ENCODE measurements at places on chromosomes 13 and 19.

- DNase-seq: peak; percentile 56
These were observed 5.2 kb upstream of the REXO1 start for GRCh38 chr19:1853295-1854038.

DNA sequence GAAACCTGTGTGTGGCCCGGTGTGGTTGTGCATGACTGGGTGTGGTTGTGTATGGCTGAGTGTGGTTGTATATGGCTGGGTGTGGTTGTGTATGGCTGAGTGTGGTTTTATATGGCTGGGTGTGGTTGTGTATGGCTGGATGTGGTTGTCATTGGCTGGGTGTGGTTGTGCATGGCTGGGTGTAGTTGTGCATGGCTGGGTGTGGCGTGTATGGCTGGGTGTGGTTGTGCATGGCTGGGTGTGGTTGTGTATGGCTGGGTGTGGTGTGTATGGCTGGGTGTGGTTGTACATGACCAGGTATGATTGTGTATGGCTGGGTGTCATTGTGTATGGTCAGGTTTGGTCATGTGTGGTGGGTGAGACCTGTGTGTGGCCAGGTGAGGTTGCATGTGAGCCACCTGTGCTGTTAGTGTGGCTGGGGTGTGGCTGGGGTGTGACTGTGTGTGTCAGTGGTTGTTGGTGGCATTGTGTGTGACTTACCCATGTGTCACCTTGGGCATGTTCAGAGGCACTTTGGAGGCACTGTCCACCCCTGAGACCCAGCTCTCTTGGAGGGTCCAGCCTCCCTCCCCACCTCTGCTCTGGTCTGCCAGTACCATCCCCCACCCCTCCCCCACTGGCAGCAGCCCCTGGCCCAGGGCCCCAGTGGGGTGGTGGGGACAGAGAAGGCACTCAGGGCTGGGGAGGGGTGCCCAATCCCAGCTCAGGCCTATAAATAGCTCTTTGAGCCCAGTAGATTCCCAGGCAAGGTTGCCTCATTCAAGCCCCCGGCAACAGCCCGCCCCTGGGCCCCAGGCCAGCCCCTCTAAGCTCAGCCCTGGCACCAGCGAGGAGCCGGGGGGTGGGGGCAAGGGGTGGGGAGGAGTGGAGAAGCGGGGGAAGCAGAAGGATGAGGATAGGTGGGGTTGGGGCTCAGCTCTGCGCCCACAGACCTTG lies 3.9 kb upstream of the NCAN start:
- no peak for DNase-seq

DNA sequence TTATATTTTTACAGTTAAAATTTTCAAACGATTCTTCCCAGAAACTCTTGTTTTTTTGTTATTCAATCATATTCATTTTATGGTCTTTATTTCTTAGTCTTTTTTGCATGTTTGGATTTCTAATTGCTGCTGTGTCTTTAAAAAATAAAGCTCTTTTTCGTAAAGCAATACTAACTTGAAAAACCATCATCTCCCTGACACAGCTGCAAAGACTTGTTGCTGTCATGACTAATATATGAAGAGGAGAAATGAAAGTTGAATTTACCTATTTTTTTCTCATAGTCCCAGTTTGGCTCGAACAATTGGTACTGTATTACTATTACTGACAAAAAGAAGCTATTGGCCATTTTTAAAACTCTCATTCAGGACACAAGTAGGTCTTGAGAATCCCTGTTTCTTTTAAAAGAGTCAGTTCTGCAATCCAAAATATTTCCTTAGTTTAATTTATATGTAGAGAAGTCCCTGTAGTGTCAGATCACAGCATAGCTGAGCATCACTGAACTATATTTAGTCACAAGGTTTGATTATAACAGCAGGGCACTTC lies 12.1 kb upstream of the SPART start:
- DNase-seq: no peak

DNA sequence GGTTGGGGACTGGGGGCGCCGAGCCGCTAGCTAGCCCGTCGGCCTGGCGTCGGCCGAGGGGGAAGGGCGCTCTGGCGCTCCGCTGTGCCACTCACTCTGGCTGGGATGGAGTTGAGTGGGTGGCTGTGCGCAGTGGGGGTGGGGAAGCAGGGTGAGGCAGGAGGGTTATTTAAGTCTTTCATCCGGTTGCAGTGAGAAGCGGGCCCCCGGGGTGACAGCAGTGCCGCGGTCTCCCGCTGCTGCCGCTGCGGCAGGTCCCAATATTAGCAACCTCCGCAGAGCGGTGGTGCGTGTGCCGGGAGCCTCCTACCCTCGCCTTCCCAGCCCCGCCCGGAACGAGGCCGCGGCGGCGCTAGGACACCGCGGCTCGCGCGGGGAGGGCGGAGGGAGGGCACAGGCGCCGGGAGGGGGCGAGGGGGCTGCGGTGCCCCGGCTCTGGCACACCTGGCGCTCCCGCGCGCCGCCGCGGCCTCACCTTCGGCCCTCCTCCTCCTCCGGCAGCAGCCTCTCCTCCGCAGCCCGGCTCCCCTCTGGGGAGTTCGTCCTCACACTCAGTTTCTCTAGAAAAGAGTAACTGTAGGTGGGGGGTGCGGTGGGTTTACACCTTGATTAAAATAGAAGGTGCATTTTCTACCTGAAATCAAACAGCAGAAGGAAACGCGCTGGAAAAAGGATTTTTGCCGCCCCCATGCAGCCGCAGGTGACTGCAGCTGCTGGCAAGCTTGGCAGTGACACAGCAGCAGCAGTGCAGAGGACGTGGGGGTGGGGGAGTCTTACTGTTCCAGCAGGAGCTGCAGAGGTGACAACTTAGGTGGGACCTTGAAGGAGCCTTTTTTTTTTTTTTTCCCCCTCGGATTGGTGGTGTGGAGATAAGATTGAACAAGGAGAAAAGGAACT lies 4.5 kb downstream of the FGF9 start:
- no peak for DNase-seq

GRCh38 chr19:51016798-51017683 lies 2.5 kb downstream of the KLK10 start:
- peak; percentile 4 for DNase-seq

DNA sequence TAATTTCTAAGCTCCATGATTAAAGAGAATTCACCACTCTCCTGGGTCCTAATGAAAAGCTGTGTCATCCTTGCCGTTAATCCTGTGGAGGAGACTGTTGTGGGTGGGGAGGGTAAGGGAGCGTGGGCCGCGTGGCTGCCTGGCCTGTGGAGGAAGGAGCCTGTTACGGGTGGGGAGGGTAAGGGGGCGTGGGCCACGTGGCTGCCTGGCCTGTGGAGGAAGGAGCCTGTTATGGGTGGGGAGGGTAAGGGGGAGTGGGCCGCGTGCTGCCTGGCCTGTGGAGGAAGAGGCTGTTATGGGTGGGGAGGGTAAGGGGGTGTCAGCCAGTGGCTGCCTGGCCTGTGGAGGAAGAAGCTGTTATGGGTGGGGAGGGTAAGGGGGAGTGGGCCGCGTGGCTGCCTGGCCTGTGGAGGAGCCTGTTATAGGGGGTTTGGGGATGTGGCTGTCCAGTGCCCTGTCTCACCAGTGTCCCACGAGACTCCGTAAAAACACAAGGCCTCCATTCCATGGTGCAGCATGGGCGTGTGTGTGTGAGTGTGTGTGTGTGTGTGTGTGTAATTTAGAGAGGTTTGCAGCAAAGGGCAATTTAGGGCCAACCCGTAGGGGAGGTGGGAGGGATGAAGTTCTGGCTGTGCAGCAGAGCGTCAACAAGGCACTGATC lies 15.6 kb upstream of the DCUN1D2 start:
- DNase-seq: no peak

DNA sequence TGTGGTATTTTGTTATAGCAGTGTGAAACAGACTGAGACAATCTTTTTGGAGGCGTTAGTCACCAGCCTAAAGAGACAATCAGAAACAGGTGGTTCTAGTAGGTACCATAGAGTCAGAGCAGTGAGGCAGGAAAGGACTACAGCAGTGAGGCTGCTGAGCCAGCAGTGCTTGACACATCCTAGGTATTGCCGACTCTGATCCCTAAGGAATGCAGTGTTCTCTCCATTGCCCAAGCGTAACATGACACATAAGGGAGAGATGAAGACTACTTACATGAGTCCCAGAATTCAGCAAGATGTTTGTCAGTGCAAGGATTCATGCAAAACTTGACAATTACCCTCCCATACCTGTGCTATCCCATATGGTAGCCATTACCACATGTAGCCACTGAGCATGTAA lies 62.4 kb upstream of the XPO4 start:
- no peak for DNase-seq

- no peak for DNase-seq
These were observed 158.6 kb upstream of the SOX1 start for GRCh38 chr13:111908361-111908760.

DNA sequence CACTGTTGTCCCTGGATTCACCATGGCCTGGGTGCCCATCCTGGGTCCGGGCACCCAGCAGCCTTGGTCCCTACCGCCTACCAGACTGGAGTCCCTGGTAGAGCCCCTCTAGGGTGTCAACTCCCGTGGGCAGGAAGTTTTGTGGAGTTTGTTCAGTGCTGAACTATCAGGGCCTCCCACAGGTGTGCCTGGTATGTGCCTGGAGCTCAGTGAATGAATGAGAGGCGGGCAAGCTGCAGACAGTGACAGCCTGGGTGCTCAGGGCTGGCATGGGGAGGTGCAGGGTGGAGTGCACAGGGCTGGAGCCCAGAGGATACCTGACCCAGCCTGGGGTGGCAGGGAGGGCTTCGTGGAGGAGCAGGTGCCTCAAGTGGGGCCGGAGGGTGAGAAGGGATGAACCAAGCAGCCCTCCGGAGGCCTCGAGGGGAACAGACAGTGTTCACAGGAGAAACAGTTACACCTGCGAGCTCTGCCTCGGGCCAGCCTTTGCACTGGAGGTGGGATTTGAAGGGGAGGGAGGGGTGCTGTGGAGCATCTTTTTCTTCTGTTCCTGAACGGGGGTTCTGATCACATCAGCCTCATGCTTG lies 29.6 kb downstream of the PAK4 start:
- DNase-seq: no peak

GRCh38 chr19:42571116-42571515 lies 23.6 kb downstream of the CEACAM8 start:
- no peak for DNase-seq

DNA sequence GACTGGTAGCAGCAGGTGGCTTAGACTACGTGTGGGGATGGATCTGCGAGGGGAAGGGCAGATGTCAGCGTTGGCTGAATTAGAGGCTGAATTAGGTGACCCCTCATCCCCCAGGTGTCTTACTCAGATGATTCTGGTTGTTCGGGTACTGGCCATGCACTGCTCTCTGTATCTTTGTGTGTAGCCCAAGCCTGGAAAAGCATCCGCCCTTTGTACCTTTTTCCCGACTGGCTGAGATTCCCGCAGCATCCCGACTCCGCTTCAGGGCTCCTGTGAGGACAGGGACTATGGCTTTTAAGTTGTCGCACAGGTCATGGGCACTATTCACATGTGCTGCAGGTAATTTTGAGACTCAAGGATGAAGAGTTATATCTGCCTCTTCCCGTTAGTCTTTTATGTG lies 7.2 kb downstream of the TFDP1 start:
- DNase-seq: no peak

GRCh38 chr19:49875857-49876421 lies 1.2 kb downstream of the AKT1S1 start:
- DNase-seq: no peak

GRCh38 chr13:32969516-32969941 lies 46.7 kb upstream of the KL start:
- no peak for DNase-seq

GRCh38 chr19:12574036-12574435 lies 22.8 kb upstream of the ZNF564 start:
- no peak for DNase-seq

- no peak for DNase-seq
These were observed 14.1 kb downstream of the CARM1 start for GRCh38 chr19:10885201-10886169.

DNA sequence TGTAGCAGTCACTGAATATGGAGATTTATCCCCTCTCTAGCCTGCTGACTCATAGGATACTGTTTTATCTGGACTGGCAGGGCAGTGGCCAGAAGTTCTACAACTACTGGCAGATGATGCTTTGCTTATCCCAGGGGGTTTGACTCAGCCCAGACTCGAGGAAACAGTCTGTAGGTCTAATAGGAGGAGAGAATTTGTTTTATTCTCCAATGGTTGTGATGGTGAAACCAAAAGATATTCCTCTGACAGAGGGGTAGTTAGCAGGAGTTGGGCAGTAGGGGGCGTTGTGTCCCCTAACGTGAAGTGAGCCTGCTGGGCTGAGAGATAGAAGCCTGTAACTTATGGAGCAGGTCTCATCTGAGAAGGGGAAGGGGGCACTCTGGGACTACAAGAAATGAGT lies 74.9 kb downstream of the WTIP start:
- DNase-seq: peak; percentile 0

GRCh38 chr13:68714292-68714691 lies 1393.3 kb upstream of the ATXN8OS start:
- no peak for DNase-seq

- DNase-seq: no peak
These were observed 18.4 kb downstream of the NAXD start for GRCh38 chr13:110633776-110634175.

Data from KG1 (cell line).